Left lung (tissue), 14 donors: ENCODE measurements at places on chromosomes 11 and 22.

GRCh38 chr11:69008737-69009440 is 4.2 kb downstream of the MRGPRF start:
- DNase-seq: no peak

DNA sequence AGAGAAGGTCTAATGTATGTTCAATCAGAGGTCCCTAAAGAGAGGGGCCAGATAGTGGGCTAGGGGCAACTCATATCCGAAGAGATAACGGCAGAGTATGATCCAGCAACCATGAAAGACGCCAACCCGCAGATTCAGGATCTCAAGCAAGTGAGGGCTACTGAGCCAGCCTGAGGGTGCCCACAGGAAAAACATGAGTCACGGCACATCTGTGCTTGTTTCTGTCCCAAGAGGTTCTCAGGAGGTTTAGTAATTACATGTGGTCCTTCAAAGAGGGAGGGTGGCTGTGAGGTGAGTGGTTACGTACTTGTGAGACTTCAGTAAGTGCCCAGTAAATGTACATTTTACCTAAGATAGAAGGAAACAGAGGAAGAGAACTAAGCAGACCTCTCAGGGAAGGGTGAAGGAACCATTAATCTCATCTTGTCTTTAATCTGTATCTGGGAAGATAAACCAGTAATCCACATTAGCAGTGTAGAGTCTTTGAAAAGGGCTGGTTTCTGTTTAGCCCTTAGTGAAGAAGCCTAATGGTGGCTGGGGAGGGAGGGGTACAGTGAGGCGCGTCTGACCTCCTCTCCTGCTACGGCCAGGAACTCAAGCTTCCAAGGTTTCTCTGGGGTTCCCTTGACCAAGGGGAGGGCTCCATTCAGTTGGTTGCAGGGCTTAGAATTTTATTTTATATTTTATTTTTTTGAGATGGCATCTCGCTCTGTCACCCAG is 10.2 kb downstream of the SIRT3 start:
- DNase-seq: no peak

GRCh38 chr11:118168316-118168715 is 8.1 kb downstream of the SCN2B start:
- no peak for DNase-seq

DNA sequence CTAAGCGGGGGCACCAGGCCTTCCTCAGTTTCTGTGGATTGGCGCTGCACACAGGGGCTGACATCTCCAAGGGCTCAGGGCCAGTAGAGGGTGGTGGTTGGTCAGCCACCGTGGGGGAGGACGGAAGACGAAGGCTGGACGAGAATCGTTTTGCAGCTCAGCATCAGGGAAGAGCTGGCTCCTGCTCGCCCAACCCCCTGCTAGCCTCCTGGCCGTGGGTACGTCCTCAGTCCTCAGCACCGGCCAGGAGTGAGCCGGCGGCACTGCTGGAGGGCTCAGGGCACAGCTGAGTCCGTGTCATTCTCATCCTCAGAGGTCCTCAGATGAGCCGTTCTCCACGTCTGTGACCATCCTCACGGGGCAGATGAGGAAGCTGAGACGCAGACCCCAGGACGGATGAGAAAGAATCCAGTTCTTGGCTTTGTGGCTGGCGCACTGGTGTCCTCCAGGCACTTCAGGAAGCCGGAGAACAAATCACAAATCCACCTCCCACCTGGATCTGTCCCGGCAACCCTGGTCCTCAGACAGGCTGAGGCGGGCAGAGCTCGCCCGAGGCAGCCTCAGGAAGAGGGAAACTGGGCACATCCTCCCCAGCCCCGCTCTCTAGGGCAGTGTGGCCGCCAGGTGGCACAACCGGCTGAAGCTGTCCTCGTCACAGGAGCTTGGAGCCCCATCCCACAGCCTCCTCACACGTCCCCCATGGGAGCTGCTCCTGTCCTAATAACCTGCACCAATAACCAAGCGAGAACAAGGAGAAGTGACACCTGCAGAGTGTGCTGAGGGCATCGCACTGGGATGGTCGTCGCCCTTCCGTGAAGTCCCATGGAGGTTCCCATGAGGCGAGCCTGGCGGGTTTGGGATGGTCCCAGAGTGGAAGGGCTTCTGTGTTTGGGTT is 393.7 kb downstream of the BRD1 start:
- no peak for DNase-seq
